ENCODE measurements at places on chromosomes 13 and 19. TPM values are rescaled to one million over a fixed set of nuclear protein-coding genes. Genes with fewer than 3 reads are reported as not detected.

Gene GJA3
- total RNA-seq, result not detected

Gene ZBTB45
- 8.9 TPM for total RNA-seq

Gene CD79A
- 0.33 TPM for total RNA-seq

Gene ZNF460
- 84.0 TPM for total RNA-seq

DNA sequence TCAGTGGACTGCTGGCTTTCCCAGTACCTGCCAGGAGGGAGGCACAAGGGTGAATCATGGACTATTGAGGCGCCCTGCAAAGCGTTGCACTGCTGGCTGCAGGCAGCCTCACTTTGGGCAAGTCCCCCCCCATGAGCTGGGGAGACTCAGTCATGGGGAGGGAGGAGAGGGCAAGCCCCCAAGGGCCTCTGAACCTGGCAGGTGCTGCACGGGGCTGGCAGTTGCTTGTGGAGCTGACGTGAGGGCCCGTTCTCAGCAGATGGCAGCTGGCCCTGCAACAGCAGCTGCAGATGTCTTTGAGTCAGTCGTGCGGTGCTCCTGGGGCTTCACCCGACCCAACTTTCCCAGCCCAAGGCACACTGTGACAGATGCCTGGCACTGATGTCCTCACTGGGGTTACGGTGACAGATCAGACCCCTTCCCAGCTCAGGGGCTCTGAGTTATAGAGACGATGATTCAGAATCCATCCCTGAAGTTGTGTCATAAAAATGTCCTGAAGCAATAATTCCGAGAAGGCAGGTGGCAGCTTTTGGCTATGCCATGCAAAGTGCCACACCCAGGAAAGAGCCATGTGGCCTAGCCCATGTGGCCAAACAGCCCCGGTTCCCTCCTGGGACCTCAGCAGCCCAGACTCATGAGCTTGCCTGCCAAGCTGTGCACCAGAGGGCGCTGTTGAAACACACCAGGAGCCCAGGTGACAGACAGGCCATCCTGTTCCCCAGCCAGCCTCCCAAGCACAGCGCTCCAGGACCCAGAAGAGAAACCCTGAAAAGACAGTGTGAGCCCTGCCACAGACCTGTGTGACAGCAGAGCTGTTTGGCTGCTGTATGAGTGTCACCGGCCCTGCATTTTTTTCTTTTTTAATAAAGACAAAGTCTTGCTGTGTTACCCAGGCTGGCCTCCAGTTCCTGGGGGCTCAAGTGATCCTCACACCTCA is 53.6 kb upstream of the LDLR start:
- no peaks in the 10 kb centered on the region for H3K27me3 ChIP-seq
- no peak overlapping the region for H3K4me3 ChIP-seq
- peak; percentile 94 for DNase-seq
- H3K36me3 ChIP-seq, result peaks cover 31% of the 10 kb centered on the region
- H3K4me1 ChIP-seq, result peaks cover 11% of the 10 kb centered on the region

DNA sequence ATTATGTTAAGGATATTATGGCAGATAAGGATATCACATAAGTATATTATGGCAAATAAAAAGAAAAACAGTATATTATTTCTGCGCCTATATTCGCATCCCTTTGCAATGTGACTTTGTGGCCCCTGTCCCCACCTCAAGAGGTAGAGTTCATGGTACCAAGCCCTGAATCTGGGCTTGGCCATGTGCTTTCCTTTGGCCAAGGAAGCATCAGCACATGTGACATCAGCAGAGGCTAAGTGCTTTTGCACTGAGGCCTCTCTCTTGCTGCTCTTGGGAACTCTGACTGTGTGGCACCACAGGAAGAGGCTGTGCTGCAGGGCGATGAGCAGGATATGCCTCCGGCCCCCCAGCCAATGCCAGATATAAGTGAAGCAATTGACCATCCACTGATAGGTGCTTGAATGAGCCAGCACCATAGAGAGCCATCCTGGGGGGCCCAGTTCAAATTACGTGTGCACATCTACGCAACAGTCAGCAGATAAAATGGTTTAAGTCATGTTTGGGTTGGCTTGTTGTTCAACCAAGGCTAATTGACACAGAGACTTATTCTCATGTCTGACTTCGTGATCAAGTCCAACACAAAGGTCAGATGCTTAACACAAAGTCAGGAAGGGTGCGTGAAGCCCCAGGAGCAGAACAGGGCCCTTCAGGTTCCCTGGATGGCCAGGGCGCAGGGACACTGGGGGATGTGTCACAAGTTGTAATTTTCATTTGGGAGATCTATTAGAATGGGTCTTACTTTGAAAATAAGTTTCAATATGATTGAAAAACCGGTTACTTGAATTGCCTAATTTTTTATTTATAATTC is 173.3 kb downstream of the COL4A1 start:
- no peaks in the 10 kb centered on the region for H3K27me3 ChIP-seq
- no peak overlapping the region for H3K27ac ChIP-seq
- no peak for DNase-seq
- H3K36me3 ChIP-seq, result no peaks in the 10 kb centered on the region
- peaks cover 36% of the 10 kb centered on the region for H3K4me1 ChIP-seq

GRCh38 chr19:41785653-41786052 is 10.7 kb upstream of the CEACAM3 start:
- H3K4me3 ChIP-seq, result no peak overlapping the region
- peaks cover 56% of the 10 kb centered on the region for H3K4me1 ChIP-seq
- peak overlapping the region; percentile 51 for H3K27ac ChIP-seq
- no peaks in the 10 kb centered on the region for H3K27me3 ChIP-seq
- H3K36me3 ChIP-seq, result no peaks in the 10 kb centered on the region

DNA sequence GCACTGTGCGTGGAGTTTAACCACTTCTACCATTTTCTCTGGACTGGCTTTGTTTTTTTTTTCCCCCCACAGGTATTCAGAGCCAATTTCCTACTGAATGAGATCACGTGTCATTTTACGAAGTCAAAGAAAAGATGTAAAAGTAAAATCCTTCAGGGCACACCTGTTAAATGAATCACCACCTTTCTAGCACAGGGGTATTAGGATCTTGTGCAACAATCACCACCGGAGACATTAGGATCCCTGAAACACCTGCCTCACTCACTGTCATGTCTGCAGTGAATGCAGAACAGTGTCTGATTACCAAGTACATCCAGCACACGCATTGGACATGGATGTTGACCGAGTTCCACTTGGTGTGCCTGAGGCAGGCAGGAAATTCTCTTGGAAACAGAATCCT is 17.2 kb downstream of the BRD4 start:
- DNase-seq, result no peak
- H3K27me3 ChIP-seq, result no peaks in the 10 kb centered on the region
- H3K36me3 ChIP-seq, result 0 out of 2 replicates have a peak, but pooled peaks cover 9% of the 10 kb centered on the region

DNA sequence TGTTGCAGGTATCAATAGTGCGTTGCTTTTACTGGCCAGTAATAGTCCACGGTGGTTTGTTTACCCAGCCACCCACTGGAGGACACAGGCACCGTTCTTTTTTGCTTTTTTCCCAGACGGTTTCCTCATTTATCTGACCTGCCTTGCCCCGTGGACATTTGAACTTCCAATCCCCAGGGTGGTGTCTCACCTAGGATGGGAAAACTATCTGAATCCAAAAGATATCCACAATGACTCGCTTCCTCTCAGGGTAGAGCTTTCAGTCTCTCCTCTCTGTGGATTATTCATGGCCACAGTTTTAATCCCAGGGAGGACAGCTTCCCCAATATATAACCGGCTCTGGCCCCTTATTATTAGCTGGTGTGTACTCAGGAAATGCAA is 170.8 kb downstream of the FOXO1 start:
- H3K4me3 ChIP-seq, result no peak overlapping the region
- DNase-seq, result no peak
- peaks cover 7% of the 10 kb centered on the region for H3K4me1 ChIP-seq
- no peak overlapping the region for H3K27ac ChIP-seq

DNA sequence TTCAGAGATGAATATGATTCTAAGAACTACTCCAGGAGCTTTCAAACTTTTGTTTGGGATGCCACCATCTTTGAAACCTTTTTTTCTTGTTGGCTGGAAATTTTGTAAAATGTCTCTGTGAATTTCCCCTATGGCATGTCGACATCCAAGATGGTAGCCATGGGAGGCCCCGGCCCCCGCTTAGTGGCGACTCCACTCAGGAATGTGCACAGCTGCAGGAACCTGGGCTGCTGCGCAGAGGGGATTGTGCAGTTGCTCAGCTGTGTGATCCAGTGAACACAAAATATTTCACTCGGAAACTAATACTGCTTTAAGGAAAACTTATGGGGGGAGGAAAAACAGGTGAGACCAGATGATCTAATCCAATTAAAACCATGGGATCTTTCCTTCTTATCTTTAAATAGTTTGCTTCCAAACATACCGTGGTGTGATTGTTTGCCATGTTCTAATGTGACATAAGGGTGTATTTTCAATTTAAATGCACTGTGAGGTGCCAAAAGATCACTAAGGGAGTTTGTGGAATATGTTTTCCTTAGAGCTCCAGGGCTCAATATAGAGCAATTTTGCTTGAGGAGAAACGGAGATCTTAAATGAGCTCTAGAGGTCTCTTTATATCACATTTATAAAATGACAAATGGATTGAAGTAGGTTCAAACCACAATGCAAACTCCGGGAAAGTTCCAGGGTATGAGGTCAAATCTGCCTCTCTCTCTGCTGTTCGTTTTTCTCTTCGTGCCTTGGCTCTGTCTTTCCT is 497.7 kb downstream of the FGF9 start:
- no peak for DNase-seq
- no peaks in the 10 kb centered on the region for H3K36me3 ChIP-seq
- no peaks in the 10 kb centered on the region for H3K27me3 ChIP-seq
- no peak overlapping the region for H3K27ac ChIP-seq
- H3K4me1 ChIP-seq, result no peaks in the 10 kb centered on the region

All from PC-9 (cell line).